Activated CD4-positive, alpha-beta memory T cell treated with anti-CD3 and anti-CD28 coated beads, Interleukin-2, amount 10 ng/mL, durations not matched to agents 7 days and 5 days (primary cell): ENCODE measurements at places on chromosomes 7 and 10. TPM values are rescaled to one million over a fixed set of nuclear protein-coding genes. Genes with fewer than 3 reads are reported as not detected.
A peak's percentile ranks its signal among the peaks of the same experiment; 100 is the strongest.

DNA sequence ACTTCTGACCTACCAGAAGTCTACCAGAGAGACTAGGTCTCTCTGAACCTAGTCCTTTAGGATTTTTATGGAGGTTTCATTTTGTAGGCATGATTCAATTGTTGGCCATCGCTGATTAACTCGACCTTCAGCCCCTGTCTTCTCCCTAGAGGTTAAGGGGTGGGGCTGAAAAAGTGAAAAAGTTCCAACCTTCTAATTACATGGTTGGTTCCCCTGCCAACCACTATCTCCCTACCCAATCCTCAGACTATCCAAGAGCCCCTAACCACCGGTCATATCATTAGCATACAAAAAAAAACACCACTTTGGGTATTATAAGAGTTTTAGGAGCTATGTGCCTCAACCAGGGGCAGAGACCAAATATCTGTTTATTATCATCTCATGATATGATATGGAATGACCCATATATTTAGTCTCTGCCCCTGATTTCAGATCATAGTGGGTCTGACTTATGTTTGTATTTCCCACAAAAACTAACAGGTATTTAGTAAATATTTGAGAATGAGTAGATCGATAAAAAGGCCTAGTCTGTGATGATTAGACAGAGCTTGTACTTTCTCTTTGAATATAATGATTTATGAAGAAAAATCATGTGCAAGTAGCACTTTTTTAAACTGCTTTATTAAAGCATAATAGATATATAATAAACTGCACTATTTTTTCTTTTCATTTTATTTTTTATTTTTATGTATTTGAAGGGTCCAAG, 35.8 kb downstream of the DNAJC9 start:
- no peaks in the 10 kb centered on the region for H3K4me1 ChIP-seq
- H3K36me3 ChIP-seq: peaks cover 21% of the 10 kb centered on the region
- H3K4me3 ChIP-seq: no peak overlapping the region

- no peak overlapping the region for H3K4me3 ChIP-seq
- no peaks in the 10 kb centered on the region for H3K4me1 ChIP-seq
- DNase-seq: no peak
- H3K27ac ChIP-seq: no peak overlapping the region
- H3K27me3 ChIP-seq: peaks cover 11% of the 10 kb centered on the region
- no peaks in the 10 kb centered on the region for H3K36me3 ChIP-seq
Observed at GRCh38 chr10:124164264-124164663, 70.9 kb upstream of the CHST15 start.

Gene CASP7
- 39.0 TPM for total RNA-seq

DNA sequence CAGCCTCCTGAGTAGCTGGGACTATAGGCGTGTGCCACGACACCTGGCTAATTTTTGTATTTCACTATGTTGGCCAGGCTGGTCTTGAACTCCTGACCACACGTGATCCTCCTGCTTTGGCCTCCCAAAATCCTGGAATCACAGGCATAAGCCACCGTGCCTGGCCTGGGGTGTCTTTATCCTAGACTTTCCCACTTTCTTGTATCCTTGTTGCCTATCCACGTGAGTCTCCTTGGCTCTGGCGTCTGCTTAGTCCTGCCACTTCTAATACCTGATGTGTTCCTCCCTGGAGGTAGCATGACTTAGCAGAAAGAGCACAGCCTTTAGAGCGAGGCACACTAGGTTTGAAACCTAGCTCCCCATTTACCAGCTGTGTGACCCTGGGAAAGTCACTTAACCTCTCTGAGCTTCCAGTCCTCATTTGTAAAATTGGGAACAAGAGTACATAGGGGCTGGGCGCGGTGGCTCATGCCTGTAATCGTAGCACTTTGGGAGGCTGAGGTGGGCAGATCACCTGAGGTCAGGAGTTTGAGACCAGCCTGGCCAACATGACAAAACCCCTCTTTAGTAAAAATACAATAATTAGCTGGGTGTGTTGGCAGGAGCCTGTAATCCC, 344.6 kb downstream of the TYW1 start:
- H3K27me3 ChIP-seq: no peaks in the 10 kb centered on the region
- peaks cover 23% of the 10 kb centered on the region for H3K36me3 ChIP-seq
- no peak overlapping the region for H3K4me3 ChIP-seq

DNA sequence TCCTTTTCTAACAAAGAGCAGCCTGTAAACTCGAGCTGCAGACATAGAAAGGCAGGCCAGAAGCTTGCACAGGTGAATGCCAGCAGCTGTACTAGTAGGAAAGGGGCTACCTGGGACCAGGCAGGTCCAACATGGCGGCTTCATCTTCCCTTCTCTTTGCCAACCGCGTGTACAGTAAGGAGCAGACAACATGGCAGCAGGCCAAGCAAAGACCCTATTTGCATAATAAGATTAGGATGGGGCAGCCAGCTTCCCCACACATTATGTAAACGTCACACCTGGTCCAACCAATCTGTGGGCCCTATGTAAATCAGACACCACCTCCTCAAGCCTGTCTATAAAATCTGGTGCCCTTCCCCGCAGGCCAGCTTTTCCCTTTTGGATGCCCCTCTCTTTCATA, 1186.5 kb upstream of the AUTS2 start:
- no peak for DNase-seq
- no peaks in the 10 kb centered on the region for H3K36me3 ChIP-seq
- no peaks in the 10 kb centered on the region for H3K27me3 ChIP-seq
- no peak overlapping the region for H3K27ac ChIP-seq
- no peak overlapping the region for H3K4me3 ChIP-seq

DNA sequence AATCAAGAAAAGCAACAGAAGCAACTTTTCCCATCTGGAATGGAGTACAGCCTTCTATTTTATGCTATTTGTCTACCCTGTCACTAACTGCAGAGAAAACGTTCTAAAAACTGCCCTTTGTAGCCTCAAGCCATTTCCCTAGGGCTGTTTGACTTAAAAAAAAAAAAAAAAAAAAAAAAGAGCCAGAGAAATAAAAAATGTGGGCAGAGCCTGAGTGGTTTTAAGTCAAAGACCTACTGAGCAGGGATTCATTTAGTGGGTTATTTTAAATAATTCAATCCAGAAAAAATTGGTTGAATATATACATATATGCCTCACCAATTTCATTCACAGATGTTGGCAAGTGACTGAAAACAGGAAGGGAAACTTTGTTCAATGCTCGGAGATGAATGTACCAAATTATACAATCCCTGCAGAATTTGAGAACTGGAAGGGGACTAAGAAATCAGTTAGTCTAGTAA, 75.2 kb downstream of the PPP1R3C start:
- no peak overlapping the region for H3K4me3 ChIP-seq
- H3K27ac ChIP-seq: no peak overlapping the region
- H3K4me1 ChIP-seq: no peaks in the 10 kb centered on the region
- peaks cover 3% of the 10 kb centered on the region for H3K27me3 ChIP-seq
- H3K36me3 ChIP-seq: no peaks in the 10 kb centered on the region

GRCh38 chr10:44435196-44435595, 50.3 kb upstream of the CXCL12 start:
- H3K4me3 ChIP-seq: no peak overlapping the region
- no peaks in the 10 kb centered on the region for H3K4me1 ChIP-seq
- H3K27ac ChIP-seq: no peak overlapping the region
- DNase-seq: no peak
- no peaks in the 10 kb centered on the region for H3K36me3 ChIP-seq
- H3K27me3 ChIP-seq: no peaks in the 10 kb centered on the region

Gene TDRD1
- total RNA-seq: 0.40 TPM

- no peak for DNase-seq
- no peak overlapping the region for H3K27ac ChIP-seq
- H3K27me3 ChIP-seq: no peaks in the 10 kb centered on the region
- no peaks in the 10 kb centered on the region for H3K36me3 ChIP-seq
- H3K4me1 ChIP-seq: no peaks in the 10 kb centered on the region
Observed at GRCh38 chr7:81111781-81112540, 193.1 kb upstream of the SEMA3C start.

DNA sequence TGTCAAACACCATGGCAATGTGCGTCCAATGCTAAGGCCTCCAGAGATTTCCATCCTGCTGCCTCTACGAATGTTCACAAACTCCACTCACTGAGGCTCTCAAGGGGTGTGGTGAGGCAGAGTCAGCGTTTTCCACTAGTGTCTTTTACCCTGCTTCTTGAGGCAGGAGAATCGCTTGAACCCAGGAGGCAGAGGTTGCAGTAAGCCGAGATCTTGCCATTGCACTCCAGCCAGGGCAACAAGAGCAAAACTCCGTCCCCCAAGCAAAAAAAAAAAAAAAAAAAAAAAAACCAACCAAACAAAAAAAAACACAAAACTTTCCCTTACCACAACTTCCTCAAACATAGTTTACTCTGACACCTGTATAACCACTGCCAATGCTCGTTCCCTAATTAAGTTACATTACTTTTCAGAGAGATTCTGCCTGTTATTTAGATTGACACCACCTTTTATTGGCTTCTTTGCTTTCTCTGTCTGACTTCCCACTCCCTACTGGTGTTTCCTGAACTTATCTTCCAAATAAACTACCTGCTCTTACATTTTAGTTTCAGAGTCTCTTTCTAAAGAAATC, 102.1 kb upstream of the ZNF746 start:
- H3K27ac ChIP-seq: peak overlapping the region; percentile 66
- H3K4me1 ChIP-seq: peaks cover 30% of the 10 kb centered on the region
- peaks cover 22% of the 10 kb centered on the region for H3K27me3 ChIP-seq
- DNase-seq: no peak
- H3K36me3 ChIP-seq: peaks cover 66% of the 10 kb centered on the region
